ENCODE measurements at places on chromosomes 12 and 14.

GRCh38 chr12:123808167-123808566 lies 46.1 kb downstream of the DNAH10 start:
- DNase-seq: peak; percentile 35

- DNase-seq: no peak
Measured at GRCh38 chr12:64997858-64998257, 123.2 kb downstream of the WIF1 start.

DNA sequence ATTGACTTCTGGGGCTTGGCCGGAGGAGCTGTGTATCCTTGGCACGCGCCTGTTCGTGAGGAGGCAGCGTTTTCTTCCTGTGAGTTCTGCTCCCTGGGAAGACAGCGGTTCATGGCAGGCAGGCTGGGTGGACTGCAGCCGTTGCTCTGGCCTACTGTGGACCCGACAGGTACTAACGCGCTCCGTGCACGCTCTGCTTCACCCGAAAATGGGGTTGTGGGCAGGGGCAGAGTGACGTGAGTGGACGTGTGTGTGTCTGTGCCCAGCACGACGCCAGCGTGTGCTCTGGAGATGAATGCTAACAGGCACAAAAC lies 179.1 kb downstream of the KIF26A start:
- no peak for DNase-seq

DNA sequence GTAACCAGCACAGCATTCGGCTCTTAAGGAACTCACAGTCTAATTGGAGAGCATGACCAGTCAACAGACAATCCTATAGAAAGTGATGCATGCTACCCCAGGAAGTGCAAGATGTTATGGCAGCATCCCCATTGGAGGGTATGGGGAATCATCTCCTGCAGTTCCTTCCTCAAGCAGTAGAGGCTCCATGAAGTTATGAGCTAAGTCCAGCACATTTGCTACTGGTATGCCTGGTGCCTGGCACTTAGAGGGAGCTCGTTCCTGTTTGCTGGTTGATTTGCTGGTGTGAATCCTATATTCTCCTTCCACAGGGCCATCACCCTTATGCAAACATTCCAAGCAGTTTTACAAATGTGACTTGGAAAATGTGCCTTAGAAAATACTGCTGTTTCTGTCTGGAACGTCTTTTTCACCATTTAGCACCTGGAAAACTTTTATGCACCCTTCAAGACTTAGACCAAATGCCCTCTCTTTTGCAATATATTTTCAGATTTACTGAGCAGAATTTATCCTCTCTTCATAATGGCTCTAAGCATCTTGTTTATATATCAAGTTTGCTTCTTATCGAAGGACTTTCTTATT lies 136.1 kb upstream of the WSCD2 start:
- peak; percentile 24 for DNase-seq

GRCh38 chr14:22333422-22334274 lies 255.4 kb downstream of the DAD1 start:
- DNase-seq: peak; percentile 34

DNA sequence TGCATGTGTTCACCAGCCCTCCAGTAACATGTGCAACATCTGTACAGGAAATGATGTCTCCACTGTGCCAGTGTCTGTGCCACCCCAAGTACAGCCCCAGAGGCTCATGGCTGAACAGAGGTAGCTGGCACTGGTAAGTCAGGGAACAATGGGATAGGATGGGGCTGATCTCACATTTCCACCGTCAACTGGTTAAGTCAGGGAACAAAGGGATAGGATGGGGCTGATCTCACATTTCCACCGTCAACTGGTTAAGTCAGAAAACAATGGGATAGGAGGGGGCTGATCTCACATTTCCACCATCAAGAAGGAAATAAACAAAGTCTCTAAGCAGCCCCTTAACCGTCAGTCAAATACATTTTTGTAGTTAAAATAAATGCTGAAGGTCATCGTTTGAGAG lies 246.6 kb downstream of the TMEM132D start:
- DNase-seq: no peak

DNA sequence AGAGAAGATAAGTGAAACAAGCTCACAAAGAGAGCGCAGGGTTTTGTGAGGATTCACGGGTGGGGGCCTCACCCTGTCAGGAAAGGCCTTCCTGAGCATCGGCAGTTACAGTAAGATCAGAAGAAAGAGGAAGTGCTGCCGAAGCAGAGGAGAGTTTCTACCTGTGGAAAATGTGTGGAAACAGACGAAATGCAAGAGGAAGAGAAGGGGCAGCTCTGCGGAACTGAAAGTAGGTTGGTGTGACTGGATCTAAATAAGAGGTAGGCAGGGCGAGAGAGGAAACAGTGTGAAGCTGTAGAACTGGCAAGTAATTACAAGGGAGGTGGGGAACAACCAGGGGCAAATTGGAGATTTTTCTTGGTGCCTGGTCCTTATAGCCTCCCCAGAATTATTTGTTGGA lies 2.6 kb downstream of the GPR68 start:
- DNase-seq: no peak

GRCh38 chr14:104458845-104459244 lies 120.7 kb upstream of the C14orf180 start:
- DNase-seq: no peak

GRCh38 chr12:55707219-55707671 lies 459 bp downstream of the ITGA7 start:
- no peak for DNase-seq

DNA sequence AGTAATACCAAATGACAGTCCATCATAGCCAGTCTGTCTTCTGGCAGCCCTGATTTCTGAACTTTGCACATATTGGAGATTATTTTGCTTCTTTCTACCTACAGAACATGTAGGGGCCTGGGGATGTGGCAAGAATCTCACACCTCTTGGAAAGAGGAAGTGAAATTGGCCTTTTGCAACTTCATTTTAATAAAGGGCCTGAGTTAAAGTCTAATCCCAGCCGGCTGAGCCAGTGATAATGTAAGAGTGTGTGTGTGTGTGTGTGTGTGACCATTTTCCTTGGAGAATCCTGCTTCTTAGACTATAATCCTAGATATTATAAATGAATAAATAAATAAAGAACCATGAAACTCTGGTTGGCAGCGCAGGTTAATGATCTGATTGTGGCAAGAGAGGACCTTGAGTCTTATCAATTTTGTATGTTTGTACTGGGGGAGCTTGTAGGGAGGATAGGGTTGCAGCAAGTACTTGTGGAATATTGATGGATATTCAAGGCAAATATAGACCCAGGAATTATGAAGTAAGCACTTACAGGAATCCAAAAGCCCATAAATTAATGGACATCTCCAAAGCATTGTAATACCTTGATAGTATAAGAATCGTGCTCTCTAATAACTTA lies 233.2 kb upstream of the AMIGO2 start:
- DNase-seq: no peak

- DNase-seq: peak; percentile 71
Measured at GRCh38 chr14:75011356-75011994, 8.8 kb downstream of the EIF2B2 start.

DNA sequence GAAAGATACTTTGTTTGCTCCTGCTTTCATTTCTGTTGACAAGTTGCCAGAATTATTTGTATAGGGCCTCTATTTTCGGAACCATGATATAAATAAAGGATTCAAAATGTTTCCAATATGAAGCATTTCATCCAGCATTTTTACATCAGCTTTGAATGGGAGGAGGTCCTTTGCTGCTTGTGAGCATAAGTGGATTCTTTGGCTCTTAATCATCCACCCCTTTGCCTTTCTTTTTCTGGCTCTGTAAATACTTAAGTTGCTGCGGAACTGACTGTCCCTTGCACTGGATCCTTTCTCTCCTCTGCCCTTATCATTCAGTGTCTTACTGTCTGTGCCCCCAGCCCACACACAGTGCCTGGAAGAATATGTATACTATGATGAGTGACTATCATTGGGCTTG lies 357.3 kb upstream of the RGS6 start:
- peak; percentile 93 for DNase-seq

DNA sequence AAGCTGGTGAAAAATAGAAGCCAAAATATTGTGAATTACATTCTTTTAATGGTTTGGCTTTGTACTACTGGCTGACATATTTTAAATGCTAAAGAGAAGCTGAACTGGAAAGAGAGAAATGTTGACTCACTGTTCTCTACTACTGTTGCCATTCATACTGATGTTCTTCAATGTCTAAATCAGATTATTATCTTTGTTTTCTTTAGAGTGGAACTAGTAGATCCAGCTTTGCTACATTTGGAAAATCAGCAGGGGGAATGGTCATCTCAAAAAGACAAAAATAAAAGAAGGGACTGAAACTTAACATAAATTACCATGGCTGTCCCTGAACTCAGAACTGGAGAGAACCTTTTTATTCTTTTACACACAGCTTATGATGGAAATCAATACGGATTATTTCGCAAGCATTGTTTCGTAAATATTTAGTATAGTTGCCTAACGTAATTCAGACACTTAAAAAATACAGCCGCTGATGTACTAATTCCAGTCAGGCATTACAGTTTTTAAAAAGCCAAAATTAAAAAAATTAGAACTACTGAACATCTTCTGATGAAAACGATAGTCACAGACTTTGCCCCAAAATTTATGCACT lies 76.3 kb upstream of the OTX2 start:
- DNase-seq: no peak

DNA sequence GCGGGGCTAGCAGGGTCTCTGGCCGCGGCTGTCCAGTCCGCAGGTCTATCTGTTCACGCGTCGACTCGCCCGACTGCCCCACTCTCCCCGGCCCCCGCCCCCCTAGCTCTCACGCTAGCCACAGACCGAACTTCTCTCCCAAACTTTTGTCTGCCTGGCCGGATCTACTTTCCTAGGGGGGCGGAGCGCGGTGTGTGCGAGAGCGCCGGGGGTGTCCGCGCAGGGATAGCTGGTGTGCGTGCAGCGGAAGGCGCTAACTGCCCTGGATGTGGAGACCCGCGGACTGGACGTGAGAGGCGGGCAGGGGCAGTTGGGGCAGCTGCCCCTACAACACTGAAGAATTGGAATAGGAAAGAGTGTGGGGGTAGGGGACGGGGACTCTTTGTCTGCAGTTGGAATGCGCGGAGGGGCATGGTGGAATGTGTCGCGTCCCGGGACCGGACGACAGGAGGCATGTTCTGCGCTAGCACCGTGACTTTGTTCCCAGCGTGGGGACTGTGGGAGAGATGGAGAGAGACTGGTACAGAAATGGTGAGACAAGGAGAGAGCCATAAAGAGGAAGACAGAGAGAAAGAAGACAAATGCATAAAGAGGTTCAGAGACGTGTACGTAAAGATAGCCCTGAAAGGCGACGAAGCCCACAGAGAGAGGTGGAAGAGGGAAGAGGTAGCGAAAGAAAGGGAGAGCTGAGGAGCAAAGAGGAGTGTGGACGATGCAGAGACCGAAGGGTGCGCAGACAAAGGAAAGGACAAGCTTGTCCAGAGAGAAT lies at the start of gene AJUBA:
Gene AJUBA, minus strand, starts transcription at position 75 of the 769 bp plus-strand sequence. CDS start 285 bp downstream, outside the sequence.
- DNase-seq: peak; percentile 98

DNA sequence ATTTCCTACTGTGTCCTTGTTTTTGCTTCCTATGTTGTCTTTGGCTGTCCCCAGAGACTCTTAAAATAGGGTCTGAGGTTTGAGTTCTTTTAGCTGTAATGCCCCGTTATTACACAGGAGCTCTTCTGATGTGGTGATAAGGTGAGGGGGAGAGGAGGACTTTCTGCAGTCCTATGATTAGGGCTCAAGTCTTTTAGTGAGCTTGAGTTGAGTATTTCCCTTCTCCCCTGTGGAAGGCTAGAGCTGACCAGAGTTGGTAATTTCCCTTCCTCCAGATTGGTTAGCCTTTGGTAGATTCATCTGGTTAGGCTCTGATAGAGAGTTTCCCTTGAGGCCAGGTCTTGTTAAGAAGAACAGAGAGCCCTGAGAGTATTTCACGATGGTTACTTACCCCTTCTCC lies 4.3 kb upstream of the HIF1A start:
- DNase-seq: no peak

DNA sequence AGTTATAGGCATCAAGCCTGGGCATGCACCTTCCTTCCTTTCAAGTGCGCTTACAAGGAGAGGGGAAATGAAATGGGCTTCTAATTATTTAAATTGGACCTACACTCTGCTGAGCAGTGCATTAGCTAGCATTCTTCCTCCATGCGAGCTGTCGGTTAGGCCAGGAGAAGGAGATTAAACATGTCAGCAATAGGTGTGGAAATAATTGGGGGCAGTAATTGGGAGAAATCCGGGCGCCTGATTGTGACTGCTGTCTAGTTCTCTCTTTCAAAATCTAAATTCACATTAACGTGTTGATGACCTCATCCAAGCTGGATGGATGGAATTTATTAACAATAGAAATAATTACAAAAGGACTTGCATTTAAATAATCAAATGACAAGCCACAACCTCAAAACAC lies 86.2 kb upstream of the SEL1L start:
- DNase-seq: no peak

GRCh38 chr14:74941676-74942097 lies 13.7 kb downstream of the PGF start:
- DNase-seq: peak; percentile 56

DNA sequence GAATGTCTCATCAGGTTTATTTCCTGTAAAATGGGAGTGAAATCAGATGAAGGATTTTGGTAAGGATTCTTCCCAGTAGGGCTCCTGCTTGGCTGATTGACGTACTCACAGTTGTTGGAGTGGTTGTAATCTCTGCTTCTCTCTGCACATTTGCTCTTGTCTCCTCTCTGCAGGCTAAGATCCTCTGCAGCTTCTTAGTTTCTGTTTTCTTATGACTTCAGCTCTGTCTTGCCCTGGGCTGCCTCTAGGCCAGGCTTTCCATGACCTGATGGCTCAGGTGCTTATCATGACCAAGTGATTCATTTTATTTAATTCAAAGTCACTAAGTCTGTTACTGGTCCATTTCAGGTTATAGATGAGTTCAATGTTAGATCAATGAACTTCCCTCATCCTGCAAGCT lies 394.5 kb upstream of the DDHD1 start:
- no peak for DNase-seq

DNA sequence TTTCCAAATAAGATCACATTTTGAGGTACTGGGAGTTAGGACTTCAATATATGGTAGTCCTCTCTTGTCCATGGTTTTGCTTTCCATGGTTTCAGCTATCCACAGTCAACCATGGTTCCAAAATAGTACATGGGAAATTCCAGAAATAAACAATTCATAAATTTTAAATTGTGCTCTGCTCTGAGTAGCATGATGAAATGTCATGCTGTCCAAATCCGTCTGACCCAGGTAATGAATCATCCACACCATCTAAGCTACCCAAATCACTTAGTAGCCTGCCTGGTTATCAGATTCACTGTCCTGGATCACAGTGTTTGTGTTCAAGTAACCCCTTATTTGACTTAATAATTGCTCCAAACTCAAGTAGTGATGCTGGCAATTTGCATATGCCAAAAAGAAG lies 197.9 kb downstream of the TMTC3 start:
- DNase-seq: peak; percentile 46

DNA sequence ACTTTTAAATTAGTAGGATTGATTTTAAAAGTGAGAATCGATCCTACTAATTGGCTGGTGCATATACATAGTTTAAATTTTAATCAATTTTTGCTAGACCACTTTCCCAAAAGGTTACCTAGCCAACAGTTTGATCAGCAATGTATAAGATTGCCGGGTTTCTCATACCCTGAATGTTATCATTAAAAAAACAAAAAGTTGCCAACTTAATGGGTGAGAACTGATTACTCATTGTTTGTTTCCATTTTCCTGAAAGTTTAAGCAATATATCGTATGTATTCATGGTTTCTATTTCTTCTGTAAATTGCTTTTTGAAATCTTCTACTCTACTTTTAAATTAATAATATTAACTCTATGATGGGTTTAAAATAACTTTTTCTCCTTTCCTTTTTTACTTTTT lies 4.4 kb upstream of the MYBPC1 start:
- no peak for DNase-seq

GRCh38 chr12:56143217-56143616 lies 9.2 kb upstream of the MYL6B start:
- no peak for DNase-seq

- DNase-seq: no peak
Measured at GRCh38 chr14:19754172-19754571, 10.8 kb downstream of the OR4Q3 start.

- no peak for DNase-seq
Measured at GRCh38 chr12:102888511-102888910, 28.5 kb downstream of the PAH start.
